ENCODE measurements at places on chromosomes 5 and 9.

DNA sequence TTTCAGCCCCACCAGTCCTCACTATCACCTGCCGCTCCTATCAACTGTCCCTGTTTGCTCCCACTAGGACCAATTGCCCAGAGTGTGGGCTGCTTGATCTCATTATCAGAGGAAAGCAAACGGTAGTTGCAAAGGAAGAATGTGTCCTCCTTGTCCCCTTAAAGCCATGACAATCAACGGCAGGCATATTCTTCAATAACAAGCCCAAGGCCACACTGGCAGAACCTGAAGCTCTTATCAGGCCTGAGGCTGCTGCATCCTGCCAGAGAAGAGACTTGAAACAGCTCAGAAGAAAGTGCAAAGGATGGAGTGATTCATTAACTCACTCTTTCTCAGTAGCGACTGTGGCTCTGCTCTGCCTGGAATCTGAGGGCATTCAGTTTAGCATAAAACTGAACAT is 39.2 kb upstream of the MAN2A1 start:
- no peak for DNase-seq

- no peak for DNase-seq
Observed at GRCh38 chr9:115006660-115007059, 76.3 kb upstream of the TNFSF8 start.

- no peak for DNase-seq
Observed at GRCh38 chr5:174425271-174425963, 299.0 kb upstream of the MSX2 start.

DNA sequence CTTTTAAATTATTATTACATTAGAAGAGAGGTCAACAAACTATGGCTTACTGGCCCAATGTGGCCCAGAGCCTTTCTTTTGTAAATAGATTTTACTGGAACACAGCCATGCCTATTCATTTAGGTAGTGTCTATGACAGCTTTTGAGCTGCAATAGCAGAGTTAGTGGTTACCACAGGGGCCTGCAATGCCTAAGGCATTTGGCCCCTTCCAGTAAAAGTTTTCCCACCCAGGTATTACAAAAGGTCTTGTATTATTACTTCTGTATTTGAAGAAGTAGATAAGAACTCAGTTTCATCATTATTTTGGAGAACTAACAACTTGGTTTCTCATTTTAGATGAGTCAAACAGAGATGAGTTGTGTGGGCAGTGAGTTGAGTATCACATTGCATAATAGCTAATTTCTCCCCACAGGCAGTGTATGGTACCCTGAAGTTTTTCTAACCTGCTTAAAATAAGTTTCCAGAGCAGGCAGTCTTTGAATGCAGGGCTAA is 9.5 kb downstream of the MTRR start:
- DNase-seq = no peak

GRCh38 chr9:84668196-84669012 is 1.1 kb upstream of the NTRK2 start:
- no peak for DNase-seq

- no peak for DNase-seq
Observed at GRCh38 chr5:142408981-142409481, 84.2 kb upstream of the SPRY4 start.

DNA sequence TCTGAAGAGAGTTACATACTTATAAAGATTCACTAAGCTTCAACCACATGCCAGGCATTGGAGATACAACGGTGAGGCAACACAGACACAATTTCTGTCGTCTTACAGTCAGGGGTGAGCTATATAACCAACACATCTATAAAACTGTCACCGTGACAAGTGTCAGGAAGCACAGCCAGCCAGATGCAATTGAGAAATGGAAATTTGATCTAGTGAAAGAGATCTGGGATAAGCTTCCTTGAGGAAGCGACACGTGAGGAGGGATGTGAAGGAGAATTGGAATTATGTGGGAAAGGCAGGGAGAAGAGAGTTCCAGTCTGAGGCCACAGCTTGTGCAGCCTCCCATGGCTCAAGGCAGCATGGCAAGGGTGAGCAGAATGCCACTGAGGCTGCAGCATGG is 50.9 kb upstream of the ZNF354B start:
- no peak for DNase-seq

- DNase-seq = no peak
Observed at GRCh38 chr9:114384836-114385396, 2.9 kb downstream of the AKNA start.

- DNase-seq = no peak
Observed at GRCh38 chr5:179427032-179427675, 81.9 kb upstream of the ADAMTS2 start.

DNA sequence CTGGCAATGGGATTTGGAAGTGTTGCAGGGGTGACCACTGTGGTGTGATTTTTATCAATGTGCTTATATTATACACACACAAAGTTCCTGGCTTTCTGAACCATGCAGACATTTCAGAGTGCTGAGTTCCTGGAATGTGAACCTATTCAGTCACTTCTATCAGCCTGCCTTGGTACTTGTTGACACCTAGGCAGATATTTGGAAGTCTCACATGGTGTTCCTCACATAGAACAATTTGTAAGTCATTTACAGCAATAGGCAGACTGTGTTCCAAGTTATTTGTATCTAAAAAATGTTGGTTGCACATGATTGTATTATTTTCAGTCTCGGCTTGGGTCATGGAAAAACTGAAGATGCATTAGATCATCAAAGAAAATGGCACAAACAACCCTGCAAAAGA is 182.2 kb downstream of the SREK1 start:
- no peak for DNase-seq

GRCh38 chr9:38068701-38069628 is at the start of gene SHB:
TSS of gene SHB (minus strand) at chr9:38069227. CDS start at chr9:38068645, 582 bp downstream.
- no peak for DNase-seq

- no peak for DNase-seq
Observed at GRCh38 chr5:149338364-149338763, 6.9 kb upstream of the GRPEL2 start.

GRCh38 chr9:110241260-110241857 is 14.9 kb downstream of the TXN start:
- DNase-seq = no peak

- no peak for DNase-seq
Observed at GRCh38 chr5:88450239-88450638, 181.6 kb upstream of the TMEM161B start.

Data from NCI-H1436 treated with DMSO at 0.1 percent for 48 hours (cell line).